ENCODE measurements at places on chromosomes 2 and 18. TPM values are rescaled to one million over a fixed set of nuclear protein-coding genes. Genes with fewer than 3 reads are reported as not detected.

The AP1S3 gene
- not detected for total RNA-seq

The RHOB gene
- total RNA-seq, result 651 TPM

The GREB1 gene
- 20.3 TPM for total RNA-seq

The CDH20 gene
- total RNA-seq, result 5.9 TPM

The IL36A gene
- total RNA-seq, result not detected

The PCARE gene
- total RNA-seq, result not detected

The ICOS gene
- not detected for total RNA-seq

The TUBB8B gene
- 0.46 TPM for total RNA-seq

GRCh38 chr2:54952425-54952824 is 97.8 kb downstream of the RTN4 start:
- no peak for DNase-seq

GRCh38 chr2:127526132-127527000 is at the start of gene IWS1:
IWS1 (minus strand) TSS chr2:127526489; CDS start chr2:127526208, 281 bp downstream.
- DNase-seq, result peak; percentile 93

GRCh38 chr2:218713922-218714321 is 3.3 kb downstream of the TTLL4 start:
- DNase-seq, result no peak

DNA sequence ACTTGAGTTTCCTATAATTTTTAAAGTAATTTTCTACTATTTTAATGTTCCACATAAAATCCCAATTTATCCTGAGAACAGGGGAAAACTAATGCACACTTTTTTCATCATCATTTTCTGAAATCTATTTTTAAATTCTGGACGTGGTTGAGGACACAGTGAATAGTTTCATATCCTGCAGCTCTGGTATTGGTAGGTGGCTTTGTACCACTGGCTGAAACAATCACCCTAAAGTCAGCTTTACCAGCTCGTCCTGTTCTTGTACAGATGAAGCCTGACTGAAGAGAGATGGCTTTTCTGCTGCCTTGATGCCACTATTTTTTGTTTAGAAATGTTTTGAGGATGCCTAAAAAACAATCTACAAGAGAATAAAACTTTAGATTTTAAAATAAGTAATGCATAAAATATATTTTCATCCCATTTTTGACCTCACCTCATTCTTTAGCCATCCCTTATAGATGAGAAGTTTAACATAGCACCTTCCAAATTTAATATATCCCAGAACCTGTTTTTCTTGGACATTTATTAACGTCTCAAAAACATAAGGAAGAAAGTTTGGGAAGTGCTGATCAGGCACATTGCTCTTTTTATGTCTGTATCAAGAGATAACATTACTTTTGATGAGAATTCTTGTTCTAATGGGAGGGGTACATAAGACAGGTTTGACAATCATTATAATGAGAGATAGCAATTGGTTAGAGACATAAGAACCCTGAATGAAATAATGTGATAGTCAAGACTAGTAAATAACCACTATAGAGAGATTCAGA is 80.9 kb downstream of the GALNT1 start:
- DNase-seq, result no peak

- DNase-seq, result peak; percentile 97
These were observed at the start of gene MBD1 for GRCh38 chr18:50281295-50281971. MBD1 (minus strand) TSS chr18:50281523; CDS start chr18:50279992, 1,531 bp downstream.

GRCh38 chr2:174666312-174666711 is 68.7 kb upstream of the WIPF1 start:
- DNase-seq, result no peak

DNA sequence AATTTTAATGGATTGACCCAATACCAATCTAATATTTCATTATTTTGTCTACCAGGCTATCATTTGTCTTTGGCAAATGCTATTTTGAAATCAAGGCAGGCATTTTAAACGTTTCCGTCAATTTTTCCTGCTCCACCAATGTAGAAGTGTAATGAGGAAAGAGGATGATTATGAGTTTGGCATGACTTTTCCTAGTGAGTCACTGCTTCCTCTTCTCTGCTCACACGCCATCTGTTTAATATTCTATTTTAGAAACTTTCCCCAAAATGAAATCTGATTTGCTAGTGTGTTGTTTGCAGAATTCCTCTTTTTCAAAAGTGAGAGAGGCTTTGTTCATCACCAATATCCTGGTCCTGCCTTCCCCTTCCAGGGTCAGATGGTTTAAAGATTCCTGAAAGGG is 42.5 kb upstream of the PID1 start:
- no peak for DNase-seq

- DNase-seq, result no peak
These were observed 37.5 kb upstream of the PPM1B start for GRCh38 chr2:44131177-44131576.

DNA sequence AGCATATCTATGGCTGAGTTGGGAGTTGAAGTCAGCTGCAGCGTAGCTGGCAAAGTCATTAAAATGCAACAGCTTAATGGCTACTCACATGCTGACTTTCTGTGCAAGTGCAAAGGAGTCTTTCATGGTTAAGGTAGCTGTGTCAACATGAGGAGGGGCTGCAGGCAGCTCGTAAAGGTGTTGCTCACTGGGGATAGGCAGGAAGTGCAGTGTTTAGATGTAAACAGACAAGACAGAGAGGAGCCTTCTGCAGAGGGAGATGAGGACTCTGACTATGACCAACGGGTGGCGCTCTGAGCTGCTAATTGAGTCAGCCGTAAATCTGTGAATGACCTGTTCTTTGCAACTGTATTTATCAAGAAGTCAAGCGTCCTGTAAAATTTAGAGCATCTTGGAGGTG is 22.3 kb upstream of the CAVIN2 start:
- DNase-seq, result no peak

DNA sequence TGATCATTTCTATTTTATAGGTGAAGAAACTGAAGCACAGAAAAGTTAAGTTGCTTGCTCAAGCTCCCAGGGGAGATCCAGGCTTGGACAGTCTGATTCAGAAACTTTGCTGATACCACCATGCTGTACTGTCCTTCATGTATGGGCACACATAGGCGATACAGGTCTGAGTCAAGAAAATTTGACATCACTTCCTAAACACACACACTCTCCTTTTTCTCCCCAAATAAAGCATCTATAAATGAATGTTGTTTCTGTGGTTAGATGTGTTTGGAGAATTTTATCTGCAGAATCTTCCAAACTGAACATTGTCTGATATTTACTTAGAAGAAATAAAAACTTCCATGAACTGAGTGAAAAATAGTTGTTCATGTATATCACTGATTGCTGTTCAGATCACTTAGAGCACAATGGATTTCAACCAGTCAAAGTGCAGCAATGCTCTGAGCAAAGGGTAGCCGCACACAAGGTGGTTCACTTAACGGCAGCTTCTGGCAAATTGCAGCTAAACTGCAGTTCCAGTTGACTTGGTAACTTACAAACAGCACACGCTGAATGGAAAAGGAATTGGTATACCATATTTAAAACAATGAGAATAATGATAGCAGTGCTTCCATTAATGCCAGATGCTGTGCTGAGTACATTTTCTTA is 10.0 kb upstream of the AGFG1 start:
- DNase-seq, result no peak

Measured in uterus (tissue), 4 donors.